ENCODE measurements at places on chromosomes 1 and 21. TPM values are rescaled to one million over a fixed set of nuclear protein-coding genes. Genes with fewer than 3 reads are reported as not detected.
A peak's percentile ranks its signal among the peaks of the same experiment; 100 is the strongest.

- DNase-seq, result no peak
Measured at GRCh38 chr1:165645654-165646366, 14.8 kb downstream of the MGST3 start.

GRCh38 chr1:77347646-77348045 is 65.8 kb downstream of the AK5 start:
- no peak for DNase-seq

DNA sequence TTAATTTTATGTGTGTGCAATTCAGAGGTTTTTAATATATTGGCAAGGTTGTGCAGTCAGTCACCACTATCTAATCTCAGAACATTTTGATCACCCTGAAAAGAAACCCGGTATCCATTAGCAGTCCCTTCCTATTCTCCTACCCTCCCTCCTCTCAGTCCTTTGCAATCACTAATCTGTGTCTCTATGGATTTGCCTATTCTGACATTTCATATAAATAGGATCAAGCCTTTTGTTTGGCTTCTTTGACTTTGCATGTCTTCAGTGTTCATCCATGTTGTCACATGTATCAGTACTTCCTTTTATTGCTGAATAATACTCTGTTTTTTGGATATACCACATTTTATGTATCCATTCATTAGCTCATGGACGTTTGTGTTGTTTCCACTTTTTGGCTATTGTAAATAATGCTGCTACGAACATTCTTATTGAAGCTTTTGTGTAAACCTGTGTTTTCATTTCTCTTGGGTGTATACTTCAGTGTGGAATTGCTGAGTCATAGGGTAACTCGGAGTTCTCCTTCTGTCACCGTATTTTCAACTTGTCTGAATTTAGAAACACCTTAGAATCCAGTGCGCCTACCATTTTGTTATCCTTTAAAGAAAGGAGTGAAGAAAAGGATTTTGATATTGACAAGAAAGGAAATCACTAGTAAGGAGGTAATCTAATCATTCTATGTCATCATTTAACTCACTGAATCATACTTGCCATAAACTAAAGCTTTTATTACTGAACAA is 3.4 kb downstream of the CEP85 start:
- DNase-seq, result no peak

GRCh38 chr1:2882966-2883696 is 81.6 kb upstream of the TTC34 start:
- DNase-seq, result no peak

DNA sequence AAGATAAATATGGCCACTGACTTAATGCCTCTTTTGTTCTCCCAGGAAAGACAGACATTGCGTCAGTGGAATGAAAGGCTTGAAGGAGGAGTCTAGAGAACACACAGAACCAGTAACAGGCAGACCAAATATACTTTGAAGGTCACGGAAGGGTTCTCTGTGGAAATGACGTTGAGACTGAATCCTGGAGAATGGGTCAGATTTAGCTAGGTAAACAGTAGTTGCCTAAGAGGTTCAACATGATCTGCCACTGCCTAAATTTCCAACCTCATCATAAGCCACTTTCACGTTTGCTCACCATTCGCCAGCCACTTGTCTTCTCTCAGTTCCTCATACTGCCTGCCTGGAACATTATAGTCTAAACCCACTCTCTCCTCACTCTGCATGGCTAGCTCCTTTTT is 20.5 kb downstream of the PLA2G4A start:
- DNase-seq, result no peak

- DNase-seq, result no peak
Measured at GRCh38 chr1:177209357-177209756, 38.6 kb downstream of the BRINP2 start.

GRCh38 chr1:65728504-65728903 is 64.2 kb upstream of the PDE4B start:
- DNase-seq, result no peak

DNA sequence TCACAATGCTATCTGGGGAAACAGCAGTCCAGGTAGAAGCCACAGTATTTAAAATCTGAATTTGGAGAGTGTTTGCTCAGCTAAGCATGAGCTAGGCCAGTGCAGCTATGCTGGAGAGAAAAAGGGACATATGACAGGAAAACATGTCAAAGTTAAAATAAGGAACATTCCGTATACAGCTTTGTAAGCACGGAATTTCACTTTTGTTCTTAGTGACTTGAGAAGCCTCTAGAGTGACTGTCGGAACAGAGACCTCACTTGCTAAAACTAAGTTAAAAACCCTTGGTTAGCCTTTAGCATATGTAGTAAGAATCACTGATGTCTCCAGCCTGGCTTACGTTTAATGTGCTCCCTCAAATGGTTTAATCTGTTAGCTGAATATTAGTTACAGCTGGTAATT is 661.7 kb downstream of the KCNT2 start:
- DNase-seq, result no peak

DNA sequence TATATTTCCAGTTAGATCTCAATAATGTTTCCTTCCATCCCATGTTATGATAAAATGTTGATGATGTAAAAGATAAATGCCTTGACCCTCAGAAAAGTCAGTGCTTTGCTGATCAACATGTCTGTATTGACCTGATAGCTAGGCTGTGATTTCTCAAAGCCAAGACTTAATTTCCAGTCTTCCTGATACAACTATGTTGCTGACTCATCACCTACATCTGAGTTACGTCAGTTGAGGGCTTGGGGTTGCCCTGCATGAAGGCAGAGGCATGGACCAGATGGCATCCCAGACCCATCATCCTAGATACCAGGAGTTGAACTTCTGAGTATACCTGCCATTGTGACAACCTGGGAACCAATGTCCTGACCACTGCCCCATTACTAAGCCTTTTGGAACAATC is 4.8 kb downstream of the LCE1D start:
- no peak for DNase-seq

GRCh38 chr1:244952940-244953339 is 88.6 kb upstream of the HNRNPU start:
- no peak for DNase-seq

GRCh38 chr1:61626816-61627215 is 98.1 kb downstream of the TM2D1 start:
- DNase-seq, result no peak

GRCh38 chr1:199173356-199173755 is 534.5 kb downstream of the PTPRC start:
- DNase-seq, result peak; percentile 55

DNA sequence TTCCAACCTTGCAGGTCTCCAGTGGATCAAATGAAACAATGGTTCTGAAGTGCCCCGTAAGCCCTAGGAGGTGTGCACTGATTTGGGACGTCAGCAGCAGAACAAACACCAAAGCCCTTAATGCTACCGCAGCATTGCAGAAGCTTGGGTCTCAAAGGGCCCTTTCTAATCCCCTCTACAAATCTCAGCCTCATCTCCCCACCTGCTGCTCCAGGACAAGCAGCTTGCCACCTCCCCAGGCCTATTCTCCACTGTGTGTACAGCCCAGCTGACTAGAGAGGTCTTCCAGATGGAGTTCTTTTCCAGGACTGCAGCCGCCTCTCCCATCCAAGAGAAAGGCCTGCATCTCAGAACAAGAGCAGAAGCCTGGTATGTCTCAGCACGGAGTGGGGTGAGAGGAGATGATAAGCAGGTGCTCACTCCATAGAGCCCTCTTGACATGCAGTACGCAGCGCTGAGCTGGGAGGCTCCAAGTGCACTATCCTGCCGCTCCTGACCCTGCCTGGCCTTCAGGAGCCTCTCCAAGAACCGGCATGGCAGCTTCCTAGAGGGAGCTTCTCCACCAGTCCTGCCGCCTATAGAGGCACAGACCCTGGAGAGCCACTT is 46.3 kb downstream of the MRPL37 start:
- DNase-seq, result no peak

DNA sequence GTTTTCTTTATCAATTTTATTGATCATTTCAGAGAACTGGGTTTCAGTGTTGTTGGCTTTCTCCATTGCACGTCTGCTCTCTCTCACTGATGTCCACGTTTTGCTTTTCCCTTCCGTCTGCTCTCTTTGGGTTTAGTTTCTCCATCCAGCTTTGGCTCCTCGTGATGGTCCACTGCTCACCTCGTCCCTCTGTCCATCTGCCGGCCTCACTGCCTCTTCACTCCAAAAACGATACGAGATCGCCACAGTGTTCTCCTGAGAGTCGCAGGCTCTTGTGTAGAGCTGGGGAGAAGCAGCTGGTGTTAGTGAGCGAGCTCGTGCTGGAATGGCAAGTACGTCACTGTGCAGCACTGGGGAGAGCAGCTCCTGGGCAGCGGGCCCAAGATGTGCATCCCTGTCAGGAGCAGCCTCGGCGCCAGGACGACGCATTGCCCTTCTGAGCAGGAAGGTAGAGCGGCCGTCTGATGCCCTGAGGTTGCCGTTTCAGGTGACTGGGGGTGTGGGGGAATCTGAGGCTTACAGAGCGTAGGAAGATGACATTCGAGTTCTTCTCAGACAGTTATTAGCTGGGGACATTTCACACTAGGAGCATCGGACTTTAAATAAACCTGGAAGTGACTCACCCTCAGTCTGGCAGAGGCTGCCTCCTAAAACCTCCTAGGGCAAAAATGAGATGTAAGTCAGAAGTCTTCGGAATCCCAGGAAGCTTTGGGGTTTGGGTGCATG is 31.4 kb upstream of the PCBP3 start:
- DNase-seq, result no peak

GRCh38 chr1:101086783-101087182 is 61.2 kb upstream of the DPH5 start:
- DNase-seq, result no peak

- DNase-seq, result peak; percentile 11
Measured at GRCh38 chr1:93414749-93415148, 33.2 kb upstream of the FNBP1L start.

DNA sequence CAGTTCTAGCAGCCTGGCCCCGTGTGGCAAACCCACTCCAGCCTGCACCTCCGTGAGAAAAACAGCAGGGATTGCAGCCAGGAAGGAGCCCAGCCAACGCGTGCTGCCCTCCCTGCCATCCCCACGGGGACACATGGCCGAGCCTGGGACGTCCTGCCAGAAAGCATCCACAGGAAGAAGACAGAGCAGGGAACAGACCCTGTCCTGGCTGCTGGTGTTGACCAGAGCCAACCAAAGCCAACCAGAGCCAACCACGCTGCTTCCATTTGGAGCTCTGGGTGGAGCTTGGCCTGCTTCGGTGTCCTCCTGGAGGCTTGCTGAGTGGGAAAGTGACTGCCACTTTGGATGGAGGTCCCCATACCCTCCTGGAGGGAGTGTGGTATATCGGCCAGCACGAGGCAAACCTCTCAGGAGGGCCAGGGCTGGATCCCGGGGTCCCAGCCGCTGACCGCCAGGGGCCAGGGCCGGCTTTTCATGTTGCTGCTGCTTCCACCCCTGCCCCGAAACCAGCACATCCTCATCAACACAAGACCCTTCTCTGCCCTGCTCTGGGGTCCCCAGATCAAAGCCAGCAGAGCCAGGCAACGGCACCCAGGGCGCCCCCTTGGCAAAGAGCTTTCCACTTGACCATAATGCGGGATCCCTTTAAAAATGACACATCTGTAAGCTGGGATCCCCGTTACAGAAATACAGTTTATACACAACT is 80.6 kb upstream of the ARHGEF16 start:
- no peak for DNase-seq

DNA sequence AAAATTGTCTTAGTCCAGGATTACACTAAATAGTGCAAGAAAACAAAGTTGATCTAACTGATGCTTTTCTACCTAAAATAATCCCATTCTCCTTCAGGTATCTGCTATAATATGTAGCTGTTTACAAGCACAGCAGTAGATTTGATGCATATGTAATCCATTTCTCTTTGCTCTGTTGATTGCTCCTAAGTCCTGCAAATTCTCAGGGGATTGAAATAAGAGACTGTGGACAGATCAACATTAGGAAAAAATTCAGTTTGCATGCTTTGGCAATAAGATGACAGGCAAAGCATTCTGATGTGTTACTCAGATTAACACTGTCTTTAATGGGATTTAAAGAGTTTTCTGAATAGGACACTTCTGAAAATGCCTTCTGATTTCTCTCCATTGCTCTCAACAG is 34.7 kb downstream of the RNF11 start:
- no peak for DNase-seq

DNA sequence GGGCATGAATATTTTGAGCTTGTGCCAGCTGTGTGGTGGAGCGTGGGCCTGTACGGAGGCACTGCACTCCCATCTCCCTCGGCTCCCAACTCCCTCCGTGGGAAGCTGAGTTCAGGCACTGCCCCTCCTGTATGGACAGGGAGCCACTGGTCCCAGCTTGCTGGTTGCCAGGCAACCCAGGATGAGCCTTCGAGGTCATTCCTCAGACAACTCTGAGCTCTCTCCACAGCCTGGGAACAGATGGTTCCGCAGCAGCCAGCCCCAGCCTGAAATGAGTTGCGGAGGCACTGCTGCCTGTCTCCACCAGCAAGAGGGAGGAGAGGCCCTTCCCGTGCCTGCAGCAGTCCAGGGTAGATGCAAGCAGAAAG is 58.4 kb upstream of the TENT5B start:
- DNase-seq, result no peak

GRCh38 chr1:158930504-158930903 is 848 bp upstream of the PYHIN1 start:
- no peak for DNase-seq

GRCh38 chr1:212667223-212668139 is 32.2 kb downstream of the BATF3 start:
- peak; percentile 22 for DNase-seq

GRCh38 chr1:197036861-197037260 is 30.2 kb downstream of the F13B start:
- DNase-seq, result no peak

DNA sequence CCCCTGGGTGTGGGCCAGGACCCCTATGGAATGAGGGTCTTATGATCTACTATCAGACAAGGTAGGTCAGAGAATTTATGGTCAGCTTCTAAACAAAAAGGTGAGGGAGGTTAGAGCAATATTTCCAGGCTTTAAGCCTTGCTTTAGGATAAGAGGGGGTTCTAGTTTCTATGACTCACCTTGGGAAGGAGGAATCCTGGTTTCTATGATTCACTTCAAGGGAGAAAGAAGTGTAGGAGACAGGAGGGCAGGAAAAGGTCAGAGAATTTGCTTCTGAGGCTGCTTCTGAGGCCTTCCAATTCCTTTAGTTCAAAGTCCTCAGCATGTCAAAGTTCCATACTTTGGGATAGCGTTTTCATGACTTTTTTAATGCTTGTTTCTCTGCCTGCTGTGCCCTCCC is 35.2 kb downstream of the RGL1 start:
- no peak for DNase-seq

DNA sequence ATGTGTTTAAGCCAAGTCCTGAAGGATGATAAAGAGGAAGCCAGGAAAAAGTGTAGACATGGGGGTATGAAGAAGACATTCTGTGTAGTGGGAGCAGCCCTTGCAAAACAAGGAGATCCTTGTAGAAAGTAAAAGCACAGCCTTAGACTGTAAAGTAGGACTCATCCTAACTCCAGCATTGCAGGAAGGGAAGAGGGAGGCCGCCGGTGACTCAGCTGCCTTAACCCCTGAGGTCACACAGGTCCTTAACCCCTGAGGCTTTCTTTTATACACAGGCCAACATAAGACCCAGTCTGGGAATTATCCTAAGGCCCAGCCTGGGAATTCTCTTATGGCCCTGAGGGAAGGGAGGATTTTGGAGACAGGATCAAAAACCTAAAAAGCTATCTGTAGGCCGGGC is 18.0 kb downstream of the PGM1 start:
- DNase-seq, result no peak

IVL gene
- polyA plus RNA-seq, result not detected

ZNF593OS gene
- polyA plus RNA-seq, result not detected

DIRAS3 gene
- not detected for polyA plus RNA-seq

WNT4 gene
- polyA plus RNA-seq, result not detected

MXRA8 gene
- polyA plus RNA-seq, result 0.10 TPM

PLEKHN1 gene
- polyA plus RNA-seq, result 0.36 TPM

ITPKB gene
- polyA plus RNA-seq, result 28.5 TPM

PDZK1 gene
- polyA plus RNA-seq, result not detected
